ENCODE measurements at places on chromosomes 7 and 10.

DNA sequence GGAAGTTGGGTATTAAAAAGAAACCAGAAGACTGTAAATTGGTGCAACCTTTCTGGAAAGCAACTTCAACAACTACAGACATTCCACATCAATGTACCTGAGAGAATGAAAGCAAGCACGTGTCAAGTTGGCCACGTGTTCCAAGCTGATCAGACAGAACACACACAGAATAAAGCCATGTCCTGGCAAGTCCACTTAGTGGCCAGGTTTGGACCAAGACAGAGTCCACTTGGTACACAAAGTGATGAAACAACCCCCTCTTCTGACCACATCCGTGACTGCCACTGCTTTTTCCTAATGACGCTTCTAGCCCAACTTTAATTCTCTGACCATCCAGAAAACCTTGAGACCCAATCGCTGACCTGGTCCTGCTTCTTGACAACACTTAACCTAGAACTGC is 109.4 kb downstream of the ABLIM1 start:
- DNase-seq = no peak

DNA sequence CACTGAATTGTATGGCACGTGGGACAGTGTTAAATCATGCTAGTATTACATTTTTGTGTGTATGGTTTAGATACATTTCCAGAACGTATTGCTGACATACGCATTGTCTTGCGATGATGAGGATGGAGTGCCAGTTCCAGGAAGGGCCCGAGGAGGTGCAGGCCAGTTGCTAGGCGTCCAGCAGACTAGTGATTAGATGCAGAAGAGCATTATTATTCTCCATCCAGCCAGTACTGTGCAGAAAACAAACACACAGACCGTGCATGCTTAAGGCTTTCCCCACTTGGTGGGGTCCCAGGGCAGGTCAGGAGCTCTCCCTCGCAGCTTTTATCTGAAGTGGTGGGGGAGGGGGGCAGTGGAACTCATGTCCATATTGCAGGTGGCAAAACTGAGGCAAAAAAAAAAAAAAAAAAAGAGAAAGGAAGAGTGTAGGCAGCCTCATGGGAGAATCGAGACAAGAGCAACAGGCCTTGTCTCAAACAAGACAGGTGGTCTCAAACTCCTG is 189.2 kb downstream of the CAMK1D start:
- no peak for DNase-seq

DNA sequence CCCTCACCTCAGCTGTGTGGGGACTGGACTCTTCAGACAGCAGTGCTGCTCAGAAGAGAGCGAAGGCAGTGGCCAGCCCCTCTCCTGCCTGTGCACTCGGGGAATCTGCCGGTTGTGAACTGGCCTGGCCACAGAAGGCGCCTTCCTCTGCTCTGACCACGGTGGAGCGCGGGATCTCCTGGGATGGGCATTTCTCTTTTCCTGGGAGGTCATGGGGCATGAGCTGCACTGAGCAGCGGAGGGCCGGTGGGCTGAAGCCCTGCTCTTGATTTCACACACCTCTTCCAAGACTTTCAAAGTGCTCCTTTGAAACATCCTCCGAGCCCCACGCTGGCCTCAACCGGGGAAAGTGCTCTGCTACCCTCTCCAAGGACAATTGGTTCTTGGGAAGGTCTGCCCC is 125.6 kb upstream of the FAM20C start:
- no peak for DNase-seq

- no peak for DNase-seq
These were observed 168.6 kb upstream of the SHH start for GRCh38 chr7:155980841-155981240.

- no peak for DNase-seq
These were observed 173.0 kb upstream of the LANCL2 start for GRCh38 chr7:55191926-55192692.

DNA sequence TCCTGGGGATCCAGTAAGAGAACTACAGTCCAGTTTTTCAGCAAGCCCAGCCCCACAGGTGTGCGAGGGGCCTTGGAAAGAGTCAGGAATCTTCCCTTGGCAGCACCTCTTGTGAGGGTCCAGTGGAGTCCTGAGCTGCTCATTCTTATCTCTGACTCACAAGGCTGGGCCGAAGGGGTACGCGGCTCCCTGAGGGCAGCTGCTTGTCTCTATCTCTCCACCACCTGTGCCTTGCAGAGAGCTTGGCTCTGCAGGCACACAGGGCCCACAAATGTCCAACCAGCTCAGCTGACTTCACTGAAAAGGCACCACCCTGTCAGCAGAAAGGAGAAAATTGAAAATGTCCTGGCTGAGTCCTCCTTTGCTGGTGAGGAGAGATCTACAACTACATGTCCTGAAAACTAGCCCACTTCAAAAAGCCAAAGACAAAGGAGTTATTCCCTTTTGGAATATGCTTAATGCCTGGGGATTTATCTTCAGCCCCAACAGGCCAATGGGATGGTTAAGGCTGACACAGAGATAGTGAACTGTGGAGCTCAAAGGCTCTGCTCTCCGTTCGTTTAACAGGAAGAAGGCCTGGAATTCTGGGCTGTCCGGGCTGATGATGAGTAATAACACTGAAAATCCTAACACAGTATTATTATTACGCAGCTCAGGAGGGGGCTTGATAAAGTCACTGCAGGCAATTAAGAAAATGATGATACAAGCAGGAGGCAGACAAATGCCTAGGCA is 23.4 kb downstream of the UROS start:
- DNase-seq = no peak

- peak; percentile 22 for DNase-seq
These were observed 48.0 kb downstream of the CREB3L2 start for GRCh38 chr7:137953665-137954470.

DNA sequence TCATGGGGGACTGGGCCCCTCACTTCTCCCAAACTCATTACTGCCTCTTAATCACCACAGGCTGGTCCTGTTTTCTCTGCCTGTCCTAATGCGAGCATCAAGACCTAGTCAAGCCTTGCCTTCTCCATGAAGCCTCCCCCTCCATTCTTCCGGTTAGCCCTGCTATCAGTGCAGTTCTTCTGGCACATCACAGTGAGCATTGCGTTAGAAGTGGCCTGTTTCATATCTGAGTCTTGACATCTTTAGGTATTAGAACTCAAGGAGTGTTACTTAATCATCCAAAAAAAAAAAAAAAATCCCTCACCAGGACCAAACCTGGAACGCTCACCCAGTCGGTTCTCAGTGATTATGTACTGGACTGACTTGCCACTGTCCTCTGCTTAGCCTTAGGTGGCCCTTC is 17.4 kb downstream of the SNX10 start:
- DNase-seq = no peak

DNA sequence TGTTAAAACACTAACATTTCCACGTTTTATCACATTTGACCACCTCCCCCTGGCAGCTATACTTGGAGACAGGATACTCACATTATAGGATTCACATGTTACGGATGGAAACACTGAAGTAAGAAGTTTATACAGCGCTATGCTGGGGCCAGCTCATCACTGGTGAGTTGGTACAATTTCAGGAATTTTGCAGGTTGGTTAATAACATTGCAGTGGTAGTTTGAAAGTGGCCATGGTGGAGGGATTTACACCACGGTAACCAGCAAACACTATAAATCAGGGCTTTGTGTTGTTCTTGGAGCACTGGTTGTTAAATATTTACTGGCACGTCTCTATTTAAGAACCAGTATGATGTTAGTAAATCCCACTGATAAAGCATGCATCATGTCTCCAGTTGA is 174.0 kb downstream of the GFRA1 start:
- DNase-seq = no peak

GRCh38 chr7:116210345-116211005 is at the start of gene TES:
Gene TES (plus strand): TSS chr7:116210539. CDS start chr7:116210708, 169 bp downstream.
- DNase-seq = peak; percentile 69

GRCh38 chr10:132624061-132624846 is 86.7 kb downstream of the INPP5A start:
- no peak for DNase-seq

- DNase-seq = no peak
These were observed 270.1 kb upstream of the TPK1 start for GRCh38 chr7:145106001-145106400.

DNA sequence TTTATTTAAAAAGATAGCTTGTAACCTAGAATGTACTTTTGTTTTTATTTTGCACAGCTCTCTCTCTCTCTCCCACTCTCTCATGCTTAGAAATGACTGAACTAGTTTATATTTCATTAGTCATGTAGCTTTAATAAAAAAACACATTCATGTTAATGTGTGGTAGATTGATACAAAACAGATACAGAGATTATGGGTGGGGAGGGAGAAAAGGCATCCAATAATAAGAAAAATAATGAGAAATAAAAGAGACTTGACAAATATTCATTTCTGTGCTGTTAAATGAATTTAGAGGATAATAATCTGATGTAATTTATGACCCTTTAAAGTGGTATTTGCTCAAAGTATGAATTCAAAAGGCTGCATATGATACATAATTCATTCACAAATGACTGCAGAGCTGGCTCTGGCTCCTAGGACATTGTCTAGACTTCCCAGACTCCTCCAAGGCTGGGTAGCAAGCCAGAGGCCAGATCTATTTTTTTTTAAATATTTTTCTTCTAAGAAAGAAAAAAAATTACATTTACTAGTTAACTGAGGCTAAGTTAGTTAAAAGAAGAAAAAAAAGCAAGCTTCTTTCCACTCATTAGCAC is 105.7 kb upstream of the DNAJB12 start:
- no peak for DNase-seq

DNA sequence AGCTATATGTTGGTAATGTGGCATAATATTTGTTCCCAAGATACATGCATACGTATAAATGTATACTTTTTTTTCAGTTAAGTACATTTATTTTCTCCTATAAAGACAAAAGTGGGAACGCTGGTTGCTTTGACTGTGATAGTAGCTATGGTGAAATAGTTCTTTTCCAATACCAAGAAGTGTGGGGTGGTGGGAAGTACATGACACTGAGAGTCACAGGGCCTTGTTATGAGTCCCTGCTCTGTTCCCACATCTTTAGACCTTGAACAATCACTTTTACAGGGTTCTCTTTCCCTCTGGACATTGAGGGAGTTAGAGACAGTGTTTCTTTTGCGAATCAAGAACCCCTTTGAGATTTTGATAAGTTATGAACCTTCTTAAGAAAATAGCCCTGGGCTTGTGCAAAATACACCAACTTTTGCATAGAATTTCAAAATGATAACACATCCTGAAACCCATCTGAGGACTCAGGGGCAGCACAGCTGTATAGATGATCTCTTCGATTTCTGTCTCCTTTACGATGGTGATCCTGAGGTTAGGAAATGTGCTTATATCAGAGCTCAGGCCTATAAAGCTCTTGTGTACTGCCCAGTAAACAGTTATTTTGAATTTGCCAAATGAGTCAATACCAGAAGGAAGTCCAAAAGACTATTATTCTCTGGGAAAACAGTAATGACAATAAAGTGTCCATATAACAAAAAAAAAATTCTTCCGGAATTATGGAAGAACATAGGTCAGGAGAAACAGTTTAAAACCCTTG is 1.1 kb downstream of the LMOD2 start:
- no peak for DNase-seq

DNA sequence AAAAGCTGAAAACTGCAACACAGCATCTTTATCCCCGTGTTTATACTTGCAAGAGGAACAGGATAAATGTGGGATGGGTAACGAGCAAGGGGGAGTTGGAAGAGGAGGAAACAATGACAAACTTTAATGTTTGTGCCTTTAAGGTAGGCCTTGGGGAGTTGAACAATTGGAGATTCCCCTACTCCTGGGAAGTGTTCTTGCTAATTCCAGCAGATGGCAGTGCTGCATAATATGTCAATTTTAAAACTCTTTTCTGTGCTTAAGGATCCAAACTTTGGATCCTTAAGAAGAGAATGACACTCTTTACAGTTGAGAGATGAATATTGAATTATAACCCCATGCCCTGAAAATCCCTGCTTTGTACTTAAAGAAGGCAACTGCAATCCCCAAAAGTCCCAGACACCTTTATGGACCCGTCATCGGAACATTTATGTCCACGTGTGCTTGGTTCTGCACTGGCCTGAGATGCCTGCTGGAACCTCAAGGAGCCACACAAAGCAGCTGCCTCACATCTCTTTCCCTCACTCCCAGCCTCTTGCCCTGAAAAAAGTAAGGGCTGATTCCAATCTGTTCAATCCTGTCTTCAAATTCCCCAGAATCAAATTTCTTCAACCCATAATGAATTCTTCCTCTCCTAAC is 12.0 kb downstream of the IFIT5 start:
- peak; percentile 42 for DNase-seq

DNA sequence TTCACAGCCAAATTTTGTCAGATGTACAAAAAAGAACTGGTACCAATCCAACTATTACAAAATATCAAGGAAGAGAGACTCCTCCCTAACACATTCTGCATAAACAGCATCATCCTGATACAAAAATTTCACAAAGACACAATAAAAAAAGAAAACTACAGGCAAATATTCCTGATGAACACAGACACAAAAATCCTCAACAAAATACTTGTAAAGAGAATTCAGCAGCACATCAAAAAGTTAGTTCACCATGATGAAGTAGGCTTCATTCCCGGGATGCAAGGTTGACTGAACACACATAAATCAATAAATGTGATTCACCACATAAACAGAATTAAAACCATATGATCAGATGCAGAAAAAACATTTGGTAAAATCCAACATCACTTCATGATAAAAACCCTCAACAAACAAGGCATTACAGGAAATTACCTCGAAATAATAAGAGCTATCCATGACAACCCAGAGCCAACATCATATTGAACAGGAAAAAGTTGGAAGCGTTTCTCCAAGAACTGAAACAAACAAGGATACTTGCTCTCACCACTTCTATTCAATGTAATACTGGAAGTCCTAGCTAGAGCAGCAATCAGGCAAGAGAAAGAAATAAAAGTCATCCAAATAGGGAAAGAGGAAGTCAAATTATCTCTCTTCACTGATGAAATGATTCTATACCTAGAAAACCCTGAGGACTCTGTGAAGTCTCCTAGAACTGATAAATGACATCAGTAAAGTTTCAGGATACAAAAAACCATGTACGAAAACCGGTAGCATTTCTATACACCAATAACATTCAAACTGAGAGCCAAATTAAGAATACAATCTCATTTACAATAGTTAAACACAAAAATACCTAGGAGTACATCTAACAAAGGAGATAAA is 223.1 kb downstream of the REEP3 start:
- no peak for DNase-seq

GRCh38 chr10:52019077-52019555 is 295.0 kb upstream of the DKK1 start:
- no peak for DNase-seq

DNA sequence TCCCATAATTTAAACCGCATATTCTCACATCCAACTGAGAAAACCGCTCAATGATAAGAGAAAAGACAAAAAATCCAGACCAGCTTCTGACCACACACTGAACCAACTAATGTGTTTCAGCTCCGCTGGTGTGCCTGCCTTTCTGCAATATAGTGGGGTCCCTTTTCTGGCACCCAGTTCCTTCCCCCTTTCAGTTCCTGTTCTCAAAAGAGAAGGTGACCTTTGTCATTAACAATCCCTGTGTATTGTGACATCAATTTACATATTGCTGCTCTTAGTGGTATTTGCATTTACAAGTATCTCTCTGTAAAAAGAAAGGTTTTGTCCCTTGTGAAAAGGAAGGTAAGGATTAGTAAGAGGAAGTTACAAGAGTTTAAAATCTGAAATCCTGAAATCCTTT is 1.4 kb downstream of the PPP1R17 start:
- no peak for DNase-seq
